ENCODE measurements at places on chromosomes 11 and 22. TPM values are rescaled to one million over a fixed set of nuclear protein-coding genes. Genes with fewer than 3 reads are reported as not detected.

The PGA4 gene
- total RNA-seq, result not detected

The AP1B1 gene
- total RNA-seq, result 51.3 TPM

The GALNT18 gene
- total RNA-seq, result 3.7 TPM

The GTPBP1 gene
- total RNA-seq, result 26.4 TPM

The PRSS23 gene
- total RNA-seq, result 252 TPM

The HPX gene
- 0.46 TPM for total RNA-seq

The AGBL2 gene
- total RNA-seq, result 0.83 TPM

The DDTL gene
- 0.92 TPM for total RNA-seq

The SYT8 gene
- not detected for total RNA-seq

The NXPE4 gene
- not detected for total RNA-seq

The OR10A2 gene
- total RNA-seq, result not detected

The ALX4 gene
- total RNA-seq, result under 0.01 TPM

The NCAPH2 gene
- total RNA-seq, result 17.1 TPM

The CRYBA4 gene
- not detected for total RNA-seq

The FGF3 gene
- not detected for total RNA-seq

The OR8G1 gene
- total RNA-seq, result not detected

The P2RY6 gene
- 0.18 TPM for total RNA-seq

The EPS8L2 gene
- 33.9 TPM for total RNA-seq

The LRRN4CL gene
- 11.7 TPM for total RNA-seq

The BTG4 gene
- not detected for total RNA-seq

The WNT11 gene
- total RNA-seq, result 1.1 TPM

The C11orf21 gene
- total RNA-seq, result not detected

The USP28 gene
- total RNA-seq, result 25.9 TPM

The IGLL1 gene
- total RNA-seq, result not detected

The LDHAL6A gene
- not detected for total RNA-seq

The AQP11 gene
- total RNA-seq, result 2.8 TPM

The TSSK2 gene
- not detected for total RNA-seq

The KCNE3 gene
- 18.1 TPM for total RNA-seq

The MS4A6A gene
- total RNA-seq, result not detected

The HTR3A gene
- total RNA-seq, result not detected

The SPECC1L gene
- total RNA-seq, result 35.4 TPM

The SLC22A8 gene
- total RNA-seq, result not detected

The CLMP gene
- 150 TPM for total RNA-seq

The YPEL1 gene
- 1.1 TPM for total RNA-seq

Measured in smooth muscle cell of bladder (primary cell).